ENCODE measurements at places on chromosomes 13 and 19. TPM values are rescaled to one million over a fixed set of nuclear protein-coding genes. Genes with fewer than 3 reads are reported as not detected.

- peaks cover 11% of the 10 kb centered on the region for H3K4me1 ChIP-seq
- H3K27ac ChIP-seq: peak overlapping the region; percentile 80
- peak; percentile 66 for DNase-seq
- H3K36me3 ChIP-seq: peaks cover 6% of the 10 kb centered on the region
- peaks cover 24% of the 10 kb centered on the region for H3K27me3 ChIP-seq
Measured at GRCh38 chr19:38211151-38211591, 12.9 kb downstream of the DPF1 start.

- DNase-seq: no peak
- H3K4me1 ChIP-seq: no peaks in the 10 kb centered on the region
- no peaks in the 10 kb centered on the region for H3K36me3 ChIP-seq
- H3K27me3 ChIP-seq: no peaks in the 10 kb centered on the region
- no peak overlapping the region for H3K4me3 ChIP-seq
Measured at GRCh38 chr13:23203516-23203915, 22.7 kb downstream of the SGCG start.

- peak overlapping the region; percentile 86 for H3K4me3 ChIP-seq
- no peaks in the 10 kb centered on the region for H3K36me3 ChIP-seq
- peaks cover 62% of the 10 kb centered on the region for H3K4me1 ChIP-seq
- H3K27me3 ChIP-seq: no peaks in the 10 kb centered on the region
Measured at GRCh38 chr19:18417250-18418028, 1.8 kb upstream of the SSBP4 start.

GRK1 gene
- 0.21 TPM for total RNA-seq

DNA sequence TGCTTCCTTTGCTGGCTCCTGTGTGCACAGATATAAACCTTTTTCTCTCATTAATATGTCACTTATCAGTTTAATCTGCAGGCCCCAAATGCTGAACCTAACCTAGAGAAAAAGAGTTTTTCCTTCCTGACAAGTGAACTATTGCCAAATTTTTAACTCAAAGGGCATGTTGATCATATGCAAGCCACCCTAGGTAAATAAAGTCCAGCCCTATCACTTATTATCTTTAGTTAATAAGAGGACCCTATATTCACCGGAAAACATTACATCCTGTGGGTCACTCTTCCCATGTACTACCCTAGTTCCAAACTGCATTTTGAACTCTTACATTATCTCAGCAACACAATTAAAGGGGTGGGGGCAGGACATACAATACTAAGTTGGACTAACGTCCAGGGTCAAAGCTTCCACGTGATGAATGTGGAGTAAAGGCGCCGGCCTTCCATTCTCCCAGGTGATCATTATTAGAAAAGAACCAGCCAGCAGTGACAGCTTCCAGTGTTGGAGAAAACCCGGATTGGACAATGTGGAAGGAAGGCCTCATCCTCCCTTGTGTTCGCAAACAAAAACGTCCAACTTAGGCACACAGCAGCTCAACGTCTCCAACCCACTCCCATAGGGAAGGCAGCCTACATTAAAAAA lies 86.6 kb downstream of the STK24 start:
- H3K4me1 ChIP-seq: peaks cover 72% of the 10 kb centered on the region
- H3K27ac ChIP-seq: no peak overlapping the region
- no peaks in the 10 kb centered on the region for H3K36me3 ChIP-seq
- H3K4me3 ChIP-seq: no peak overlapping the region
- H3K27me3 ChIP-seq: no peaks in the 10 kb centered on the region
- DNase-seq: no peak

DNA sequence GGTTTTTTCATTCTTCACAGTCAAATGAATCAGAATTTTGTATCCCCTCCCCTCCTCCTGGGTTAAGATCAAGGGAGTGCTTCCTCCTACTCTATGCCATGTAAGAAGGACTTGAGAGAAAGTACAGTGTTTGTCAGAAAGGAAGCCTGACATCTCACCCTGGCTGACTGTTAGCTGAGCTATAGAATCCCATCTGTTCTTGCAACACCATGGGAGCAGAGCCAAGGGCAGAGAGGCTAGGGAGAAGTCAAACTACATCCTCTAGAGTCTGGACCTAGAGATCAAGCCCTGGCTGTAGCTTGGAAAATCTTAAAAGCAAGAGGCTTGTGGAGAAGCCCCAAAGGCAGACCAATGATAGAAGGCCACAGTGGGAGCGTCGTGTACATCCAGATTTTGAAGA lies 145.9 kb downstream of the OLFM4 start:
- DNase-seq: no peak
- H3K4me1 ChIP-seq: no peaks in the 10 kb centered on the region
- no peak overlapping the region for H3K4me3 ChIP-seq
- no peak overlapping the region for H3K27ac ChIP-seq

DNA sequence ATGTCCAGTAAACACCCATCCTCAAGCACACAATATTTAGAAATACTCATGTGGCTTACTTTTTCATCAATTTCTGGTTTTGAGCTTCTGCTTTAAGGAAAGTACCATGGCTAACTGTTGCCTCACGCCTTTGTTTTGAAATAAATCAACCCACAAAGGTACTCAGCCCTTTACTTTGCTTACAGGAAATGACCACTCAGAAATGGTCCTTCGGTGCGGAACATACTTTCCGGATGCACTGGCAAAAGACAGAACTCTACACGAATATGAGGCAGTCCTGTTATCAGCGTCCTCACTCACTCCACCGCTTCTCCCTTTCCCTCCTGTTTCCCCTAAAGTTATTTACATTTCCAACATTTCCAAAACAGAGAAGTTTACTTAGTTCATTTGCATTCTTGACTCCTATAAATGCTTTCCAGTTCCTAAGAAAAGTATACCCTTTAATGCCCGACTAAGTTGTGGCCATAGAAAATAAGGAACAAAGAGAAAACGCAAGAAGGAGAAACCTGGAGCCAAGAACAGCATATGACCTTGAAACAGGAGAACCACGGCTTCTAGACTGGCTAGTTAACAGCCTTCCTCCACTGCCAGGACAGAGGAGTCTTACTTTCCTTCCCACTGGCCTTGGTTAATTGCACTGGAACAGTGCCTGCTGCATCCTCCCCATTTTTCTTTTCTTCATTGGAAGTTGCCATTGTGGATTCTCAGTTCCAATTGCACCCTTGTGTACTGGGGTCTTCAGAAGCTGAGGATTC lies 10.6 kb downstream of the FPR2 start:
- no peak overlapping the region for H3K4me3 ChIP-seq
- no peaks in the 10 kb centered on the region for H3K36me3 ChIP-seq
- H3K27me3 ChIP-seq: peaks cover 17% of the 10 kb centered on the region
- no peaks in the 10 kb centered on the region for H3K4me1 ChIP-seq

DNA sequence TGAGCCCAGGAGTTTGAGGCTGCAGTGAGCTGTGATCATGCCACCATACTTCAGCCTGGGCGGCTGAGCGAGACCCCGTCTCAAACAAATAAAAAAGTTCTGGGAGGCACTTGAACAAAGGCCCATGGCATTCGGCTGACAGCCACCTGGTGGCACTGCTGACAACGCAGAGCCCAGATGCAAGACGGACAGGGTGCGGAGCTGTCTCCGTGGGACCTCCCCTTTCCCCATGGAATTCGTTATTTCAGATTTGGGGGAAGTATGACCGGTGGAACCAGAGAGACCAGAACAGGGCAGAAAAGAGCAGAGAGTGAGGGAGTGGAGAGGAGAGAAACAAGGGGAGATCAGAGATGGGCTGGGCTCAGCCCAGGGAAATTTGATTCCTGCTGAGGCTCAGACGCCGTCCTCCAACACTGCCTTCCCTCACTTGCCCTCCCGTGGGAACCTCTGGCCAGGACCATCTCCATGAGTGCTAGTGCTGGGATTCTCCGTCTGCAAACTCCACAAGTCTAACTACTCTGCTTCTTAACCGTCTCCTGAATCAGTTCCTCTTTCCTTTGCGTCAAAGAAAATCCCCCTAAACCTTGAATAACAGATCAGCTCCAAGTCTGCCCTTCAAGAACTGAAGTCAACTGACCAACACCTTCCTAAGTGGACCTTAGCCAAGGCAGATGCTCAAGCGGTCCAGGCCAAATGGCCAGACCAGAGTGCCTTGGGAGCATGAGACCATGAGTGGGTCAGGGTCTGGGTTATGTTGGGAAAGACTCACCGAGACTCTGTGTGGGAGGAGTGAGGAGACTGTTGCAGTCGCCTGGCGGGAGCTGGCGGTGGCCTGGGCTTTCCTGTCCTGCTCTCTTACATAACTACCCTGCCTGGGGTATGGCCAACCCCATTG lies 11.9 kb upstream of the ATF5 start:
- H3K36me3 ChIP-seq: peaks cover 22% of the 10 kb centered on the region
- H3K4me3 ChIP-seq: no peak overlapping the region
- no peak overlapping the region for H3K27ac ChIP-seq
- DNase-seq: no peak
- no peaks in the 10 kb centered on the region for H3K27me3 ChIP-seq

- H3K4me3 ChIP-seq: no peak overlapping the region
- H3K36me3 ChIP-seq: no peaks in the 10 kb centered on the region
- DNase-seq: no peak
- H3K27ac ChIP-seq: no peak overlapping the region
- no peaks in the 10 kb centered on the region for H3K4me1 ChIP-seq
Measured at GRCh38 chr13:52878831-52879230, 30.4 kb upstream of the PCDH8 start.

- H3K4me3 ChIP-seq: no peak overlapping the region
- no peaks in the 10 kb centered on the region for H3K4me1 ChIP-seq
- no peak for DNase-seq
- no peak overlapping the region for H3K27ac ChIP-seq
- H3K36me3 ChIP-seq: no peaks in the 10 kb centered on the region
Measured at GRCh38 chr19:35491836-35492360, 1.6 kb upstream of the KRTDAP start.

- H3K4me1 ChIP-seq: peaks cover 68% of the 10 kb centered on the region
- H3K27ac ChIP-seq: peak overlapping the region; percentile 100
- H3K4me3 ChIP-seq: peak overlapping the region; percentile 90
- no peaks in the 10 kb centered on the region for H3K27me3 ChIP-seq
Measured at GRCh38 chr19:799076-799881, 2.0 kb downstream of the PTBP1 start.

GRCh38 chr13:75641026-75641425 lies 4.9 kb downstream of the LMO7 start:
- no peak overlapping the region for H3K4me3 ChIP-seq
- H3K4me1 ChIP-seq: peaks cover 10% of the 10 kb centered on the region
- no peaks in the 10 kb centered on the region for H3K36me3 ChIP-seq
- no peaks in the 10 kb centered on the region for H3K27me3 ChIP-seq

SYNGR4 gene
- total RNA-seq: not detected

CDX2 gene
- total RNA-seq: not detected

DNA sequence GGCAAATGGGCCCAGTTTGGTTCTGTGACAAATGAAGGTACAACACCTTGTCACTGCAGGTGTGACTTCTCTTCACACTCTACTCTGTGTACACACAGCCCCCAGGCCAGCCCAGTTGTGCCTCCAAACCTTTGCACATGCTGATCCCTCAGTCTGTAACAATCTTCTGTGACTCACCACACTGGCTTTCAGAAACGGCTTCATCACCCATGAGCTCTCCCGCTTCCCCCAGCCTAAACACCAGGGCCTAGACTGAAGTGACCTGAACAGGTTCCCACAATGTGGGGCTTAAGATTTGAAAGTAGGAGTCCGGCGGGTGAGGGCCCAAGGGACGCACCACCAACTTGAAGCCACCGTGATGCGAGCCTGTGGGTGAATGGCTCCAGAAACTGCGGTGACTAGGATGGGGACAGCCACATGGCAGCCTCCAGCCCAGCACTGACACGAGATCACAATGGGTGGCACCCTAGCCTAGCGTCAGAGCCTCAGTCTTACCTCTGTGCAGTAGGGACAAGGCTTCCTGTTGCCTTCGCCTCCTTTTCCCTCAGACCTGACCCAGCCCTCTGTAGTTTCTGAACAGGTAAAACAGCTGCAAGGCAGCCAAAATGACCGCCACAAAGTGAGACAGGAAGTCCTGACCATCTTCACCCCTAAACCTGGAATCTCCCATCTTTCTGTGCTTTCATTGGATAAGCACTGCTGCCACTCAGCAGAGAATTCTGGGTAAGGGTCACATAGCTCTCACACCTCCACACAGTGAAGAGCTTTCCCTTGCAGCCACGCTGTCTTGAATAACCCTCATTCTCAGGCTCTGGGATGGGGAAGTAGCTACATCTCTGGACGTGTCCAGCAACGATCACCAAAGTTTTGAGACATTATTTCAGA lies 34.2 kb upstream of the ZNF599 start:
- no peaks in the 10 kb centered on the region for H3K36me3 ChIP-seq
- no peaks in the 10 kb centered on the region for H3K27me3 ChIP-seq
- no peak overlapping the region for H3K27ac ChIP-seq
- H3K4me1 ChIP-seq: no peaks in the 10 kb centered on the region

CCNA1 gene
- 0.31 TPM for total RNA-seq

MEF2B gene
- total RNA-seq: 0.23 TPM

ZNF506 gene
- 20.2 TPM for total RNA-seq

GRCh38 chr13:21470785-21471184 lies 11.7 kb upstream of the ZDHHC20 start:
- H3K27me3 ChIP-seq: no peaks in the 10 kb centered on the region
- H3K4me3 ChIP-seq: no peak overlapping the region
- DNase-seq: no peak
- H3K27ac ChIP-seq: no peak overlapping the region
- no peaks in the 10 kb centered on the region for H3K4me1 ChIP-seq

DIS3 gene
- 18.3 TPM for total RNA-seq

GRCh38 chr19:40221858-40222619 lies 3.9 kb upstream of the TTC9B start:
- DNase-seq: peak; percentile 81
- H3K27ac ChIP-seq: no peak overlapping the region
- peaks cover 11% of the 10 kb centered on the region for H3K4me1 ChIP-seq
- H3K27me3 ChIP-seq: peaks cover 51% of the 10 kb centered on the region
- no peaks in the 10 kb centered on the region for H3K36me3 ChIP-seq
- no peak overlapping the region for H3K4me3 ChIP-seq

DNA sequence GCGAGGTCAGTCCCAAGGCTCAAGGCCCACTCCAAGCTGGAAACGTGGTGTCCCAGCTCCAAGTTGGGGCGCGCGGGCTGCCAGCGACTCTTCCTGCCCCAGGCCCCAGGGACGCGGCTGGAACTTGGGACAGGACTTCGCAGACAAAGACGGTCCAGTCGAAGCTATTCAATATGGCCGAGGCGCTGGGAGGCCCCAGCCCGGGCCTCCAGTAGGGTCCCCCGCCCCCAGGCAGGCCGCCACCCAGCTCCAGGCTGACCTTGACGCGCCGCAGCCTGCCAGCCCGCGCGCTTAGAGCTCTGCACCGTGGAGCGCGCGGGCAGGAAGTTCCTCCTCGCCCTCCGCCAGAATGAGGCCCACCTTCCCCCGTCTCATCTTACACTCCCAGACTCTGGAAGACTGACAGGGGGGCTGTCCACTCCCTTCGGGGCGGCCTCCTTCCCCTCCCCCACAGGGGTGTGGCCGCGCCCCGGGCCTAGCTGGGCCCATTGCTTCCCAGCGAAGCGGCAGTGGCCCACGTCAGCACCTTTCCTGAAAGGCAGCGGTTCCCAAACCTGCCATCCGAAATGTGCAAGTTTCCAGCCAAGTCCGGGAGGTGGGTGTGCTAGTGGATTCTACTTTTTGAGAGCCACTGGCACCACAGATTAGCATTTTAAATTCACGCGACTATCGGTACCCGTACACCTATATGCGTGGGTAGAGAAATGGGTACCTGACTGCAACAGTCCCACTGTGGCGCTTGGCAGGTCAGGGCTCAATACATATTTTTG lies at the start of gene CCDC8:
CCDC8 (minus strand) TSS at position 303 of the 770 bp plus-strand sequence. CDS start 754 bp downstream, outside the sequence.
- peak within 1 kb of the TSS; percentile 78 for H3K27ac ChIP-seq
- H3K27me3 ChIP-seq: no peaks in the 10 kb centered on the region
- no peaks in the 10 kb centered on the region for H3K36me3 ChIP-seq

- peaks cover 46% of the 10 kb centered on the region for H3K27me3 ChIP-seq
- no peak overlapping the region for H3K4me3 ChIP-seq
- H3K36me3 ChIP-seq: no peaks in the 10 kb centered on the region
- H3K4me1 ChIP-seq: no peaks in the 10 kb centered on the region
- H3K27ac ChIP-seq: no peak overlapping the region
- DNase-seq: no peak
Measured at GRCh38 chr19:46239193-46240024, 9.9 kb downstream of the IGFL1 start.

ATP13A1 gene
- 15.7 TPM for total RNA-seq

All from heart left ventricle (tissue), 16 donors.